Ascending aorta (tissue), 2 donors: ENCODE measurements at places on chromosomes 4 and X. TPM values are rescaled to one million over a fixed set of nuclear protein-coding genes. Genes with fewer than 3 reads are reported as not detected.
A peak's percentile ranks its signal among the peaks of the same experiment; 100 is the strongest.

DNA sequence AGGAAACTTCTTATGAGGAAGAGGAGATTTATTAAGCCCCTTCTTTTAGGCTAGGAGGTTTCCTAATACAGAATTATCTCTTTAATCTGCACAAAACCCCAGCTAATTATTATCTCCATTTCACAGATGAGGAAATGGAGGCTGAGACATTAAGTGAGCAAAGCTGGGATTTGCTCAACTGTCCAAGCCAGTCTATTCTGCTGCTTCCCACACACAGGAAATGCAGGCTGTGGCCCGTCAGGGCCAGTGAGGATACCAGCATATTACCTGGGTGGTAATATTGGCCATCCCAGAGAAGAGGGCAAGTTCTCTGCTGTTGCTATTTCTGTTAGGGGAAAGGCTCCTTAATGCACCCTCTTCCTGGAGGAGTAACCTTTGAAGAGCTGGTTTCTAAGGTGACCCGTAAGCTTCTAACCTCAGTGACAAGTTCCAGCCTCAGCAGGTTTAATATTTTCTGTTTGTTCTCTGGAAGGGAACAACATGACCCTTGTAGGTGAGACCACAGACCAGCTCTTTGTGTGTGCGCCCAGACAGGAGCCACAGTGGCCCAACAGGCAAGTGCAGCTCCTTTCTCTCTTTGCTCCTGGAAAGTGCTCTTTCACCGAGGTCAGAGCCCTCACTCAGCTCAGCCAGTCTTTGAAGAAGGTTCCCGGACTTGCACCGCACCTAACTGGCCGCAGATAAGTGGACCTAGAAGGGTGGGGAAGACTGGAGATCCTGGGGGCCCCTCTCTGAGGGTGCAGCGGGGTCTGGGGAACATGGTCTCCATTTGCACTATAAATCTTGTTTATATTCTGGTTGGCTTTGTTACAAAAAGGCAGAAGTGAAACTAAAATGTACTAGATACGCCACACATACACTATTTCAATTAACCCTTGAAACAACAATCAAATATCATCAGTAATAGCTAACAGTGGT lies 35.5 kb downstream of the TBC1D9 start:
- no peak for DNase-seq

The NUP62CL gene
- not detected for total RNA-seq

- DNase-seq: peak; percentile 69
These were observed 36.5 kb downstream of the SUPT20HL1 start for GRCh38 chrX:24396931-24397279.

GRCh38 chr4:75034523-75034922 lies 101.6 kb downstream of the PARM1 start:
- DNase-seq: no peak

DNA sequence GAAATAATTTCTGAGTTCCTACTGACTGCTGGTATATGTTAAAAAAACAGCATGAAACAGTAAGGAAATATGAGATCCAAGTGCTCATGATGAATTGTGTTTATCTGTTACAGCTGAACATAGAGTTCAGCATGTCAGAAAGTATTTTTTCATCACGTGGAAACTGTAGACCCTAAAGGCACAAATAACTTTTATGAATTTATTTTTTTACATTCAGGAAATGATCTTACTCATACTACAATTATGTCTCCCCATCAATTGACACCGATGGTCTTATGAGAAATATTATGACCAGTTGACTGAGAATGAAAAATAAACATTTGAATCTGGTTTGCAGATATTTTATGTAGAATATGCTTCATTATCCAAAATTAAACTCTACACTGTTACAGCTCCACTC lies 283.1 kb upstream of the SPANXN4 start:
- no peak for DNase-seq

The TLR8 gene
- 0.53 TPM for total RNA-seq

DNA sequence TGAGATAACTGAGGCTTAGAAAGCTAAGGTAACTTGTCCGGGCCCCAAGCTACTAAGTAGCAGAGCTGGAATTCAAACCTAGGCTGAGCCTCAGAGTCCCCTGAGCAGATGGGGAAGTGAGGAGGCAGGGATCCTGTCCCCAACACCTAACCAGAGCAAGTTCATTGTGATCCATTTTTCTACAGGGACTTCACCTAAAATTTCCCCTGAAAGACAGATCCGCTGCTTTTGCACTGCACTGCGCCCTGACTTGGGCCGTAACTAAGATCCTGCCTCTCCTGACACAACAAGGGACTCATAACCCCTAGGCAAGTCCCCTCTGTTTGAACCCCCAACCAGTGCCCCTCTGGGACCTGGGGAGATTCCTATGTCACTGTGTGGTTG lies 25.6 kb upstream of the MTM1 start:
- DNase-seq: no peak

The PRRG3 gene
- total RNA-seq: not detected

The TCEAL6 gene
- not detected for total RNA-seq

- no peak for DNase-seq
These were observed 200.0 kb downstream of the PALLD start for GRCh38 chr4:168696826-168697225.

DNA sequence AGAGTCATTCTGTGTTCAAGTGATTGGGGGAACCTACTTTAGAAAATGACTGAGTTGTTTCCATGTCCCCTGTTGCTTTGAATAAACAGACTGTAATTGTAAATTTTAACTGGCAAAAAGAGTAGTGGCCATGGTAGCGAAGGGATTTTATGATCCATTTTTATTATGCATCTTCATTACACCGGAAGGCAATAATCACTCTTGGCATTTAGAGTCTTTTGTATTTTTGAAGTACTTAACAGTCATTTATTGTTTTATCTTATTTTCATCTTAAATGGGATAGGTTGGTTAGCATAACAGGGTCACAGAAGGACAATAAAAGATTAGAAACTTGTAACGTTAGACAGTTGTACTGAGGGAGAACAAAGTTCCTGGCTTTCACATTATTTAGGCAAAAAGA lies 11.0 kb upstream of the OTC start:
- no peak for DNase-seq

The DMRTC1 gene
- total RNA-seq: not detected

GRCh38 chr4:32789026-32789608 lies 2068.9 kb downstream of the PCDH7 start:
- DNase-seq: no peak

The SLC49A3 gene
- total RNA-seq: 17.7 TPM

- no peak for DNase-seq
These were observed 84.7 kb downstream of the CRMP1 start for GRCh38 chr4:5808081-5808741.

GRCh38 chrX:153667956-153668396 lies 5.6 kb downstream of the PNCK start:
- no peak for DNase-seq

The SHROOM4 gene
- 25.3 TPM for total RNA-seq

GRCh38 chr4:54498661-54499111 lies 159.1 kb upstream of the KIT start:
- no peak for DNase-seq

DNA sequence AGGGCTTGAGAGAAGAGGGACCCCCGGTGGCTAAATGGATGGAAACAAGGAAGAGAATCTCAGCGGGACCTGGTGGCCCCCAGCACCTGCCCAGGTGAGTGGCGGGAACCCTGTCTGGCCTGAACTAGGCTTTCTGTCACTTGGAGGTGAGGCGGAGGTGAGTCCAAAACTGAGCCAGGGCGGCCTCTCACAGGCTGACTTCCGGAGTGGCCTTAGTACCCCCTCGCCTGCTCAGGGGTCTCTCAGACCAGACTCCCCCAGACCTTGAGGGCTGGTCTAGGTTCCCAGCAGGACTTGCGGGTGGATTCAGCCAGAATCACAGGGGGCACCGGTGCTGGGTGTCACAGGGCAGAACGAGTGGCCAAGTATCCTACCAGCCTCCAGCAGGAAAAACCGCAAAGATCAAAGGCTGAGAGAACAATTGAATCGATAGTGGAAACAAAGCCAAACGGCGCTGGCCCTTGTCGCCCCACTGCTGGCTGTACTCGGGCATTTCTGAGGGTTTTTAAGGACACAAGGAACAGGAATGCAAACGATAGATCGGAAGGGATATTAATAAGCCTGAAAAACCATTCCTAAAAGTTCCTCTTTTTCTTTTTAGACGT lies 67.8 kb downstream of the WFS1 start:
- DNase-seq: no peak

The BEX1 gene
- total RNA-seq: not detected

The SLC2A9 gene
- total RNA-seq: 6.2 TPM

DNA sequence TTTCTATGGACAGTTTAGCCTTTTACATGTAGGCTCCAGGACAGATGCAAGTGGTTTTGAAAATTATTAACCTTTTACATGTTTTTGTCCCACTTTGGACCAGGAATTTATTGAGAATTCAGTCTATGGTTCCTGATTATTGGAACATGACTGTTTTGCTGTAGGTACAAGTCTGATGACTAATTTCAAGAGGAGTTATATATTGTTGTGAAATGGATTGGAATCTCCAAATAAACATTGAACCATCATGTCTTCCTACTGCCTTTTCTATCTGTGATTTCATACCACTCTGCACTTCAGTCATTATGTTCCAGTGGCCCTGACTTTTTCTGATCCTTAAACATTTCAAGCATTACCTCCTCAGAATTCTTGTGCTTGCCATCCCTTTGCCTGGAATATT lies 35.9 kb downstream of the TBC1D19 start:
- DNase-seq: no peak

DNA sequence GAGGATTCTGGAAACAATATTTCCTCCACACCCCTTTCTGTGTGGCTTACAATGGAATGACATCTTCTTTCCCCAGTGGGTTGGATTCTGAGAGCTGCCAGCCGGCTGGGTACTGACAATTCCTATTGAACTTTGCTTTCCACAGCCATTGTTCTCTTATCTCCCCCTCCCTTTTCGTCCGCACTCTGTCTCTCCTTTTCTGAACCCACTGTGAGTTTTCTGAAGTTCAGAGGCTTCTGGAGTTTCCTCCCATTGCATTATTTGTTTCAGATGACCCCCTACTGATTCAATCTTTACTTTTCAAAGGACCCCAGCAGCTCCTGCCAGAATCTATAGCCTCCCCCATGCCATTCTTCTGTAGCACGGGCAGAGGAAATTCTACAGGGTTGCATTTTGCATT lies 10.4 kb downstream of the SMPX start:
- DNase-seq: no peak

DNA sequence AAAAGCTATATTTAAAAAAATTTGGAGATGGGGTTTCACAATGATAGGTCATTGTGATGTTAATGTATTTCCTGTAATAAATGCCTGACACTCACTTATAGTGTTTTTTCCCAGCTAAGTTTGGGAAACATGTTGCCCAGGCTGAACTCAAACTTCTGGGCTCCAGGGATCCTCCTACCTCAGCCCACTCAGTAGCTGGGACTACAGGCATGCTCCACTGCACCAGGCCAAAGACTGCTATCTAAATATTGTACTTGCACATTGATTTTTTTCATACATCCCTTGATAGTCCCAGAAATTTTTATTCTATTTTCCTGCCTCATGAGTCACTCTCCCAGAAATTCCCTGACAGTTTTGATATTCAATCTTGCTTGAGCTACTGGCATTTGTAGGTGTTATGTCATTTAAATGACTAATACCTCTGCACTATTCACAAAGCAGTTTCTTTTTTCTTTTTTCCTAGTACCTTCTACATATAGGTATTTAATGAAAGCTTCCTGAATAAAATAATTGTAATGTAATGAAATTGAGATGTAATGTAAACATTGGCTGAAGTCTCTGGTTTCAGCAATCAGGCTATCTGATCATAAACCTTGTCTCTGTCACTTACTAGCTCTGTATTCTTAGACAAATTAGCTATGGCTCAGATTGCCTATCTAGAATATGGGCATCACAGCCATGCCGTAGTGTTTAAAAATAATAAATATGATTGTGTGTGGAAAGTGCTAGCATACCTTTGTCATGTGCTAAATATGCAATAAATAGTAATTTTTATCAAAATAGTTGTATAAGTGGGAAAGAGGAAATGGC lies 1973.0 kb upstream of the AGA start:
- no peak for DNase-seq

- no peak for DNase-seq
These were observed 46.8 kb downstream of the GSTCD start for GRCh38 chr4:105755375-105755774.

GRCh38 chr4:141464366-141464765 lies 172.0 kb upstream of the IL15 start:
- no peak for DNase-seq

DNA sequence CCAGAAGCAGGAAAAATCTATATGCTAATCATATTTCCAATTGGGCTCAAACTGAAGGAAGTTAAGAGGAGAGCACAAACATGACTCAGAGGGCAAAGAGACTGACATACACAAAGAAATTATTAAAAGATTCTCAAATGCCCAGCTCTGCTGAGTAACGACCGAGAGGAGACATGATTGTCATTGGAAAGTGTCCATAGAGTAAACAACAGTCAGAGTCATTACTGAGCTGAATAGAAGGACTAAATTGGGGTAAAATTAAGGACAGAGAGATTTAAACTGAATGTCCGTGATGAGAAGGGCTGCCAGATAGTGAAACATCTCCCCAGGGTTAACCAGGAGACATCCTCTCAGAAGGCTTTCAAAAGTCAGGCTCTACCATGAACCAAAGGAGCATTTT lies 111.2 kb upstream of the GALNT7 start:
- no peak for DNase-seq

The ASB9 gene
- total RNA-seq: 3.6 TPM

The GBA3 gene
- not detected for total RNA-seq

The MAGEA12 gene
- total RNA-seq: not detected

GRCh38 chr4:124937993-124938392 lies 225.5 kb upstream of the ANKRD50 start:
- DNase-seq: no peak

The GLRB gene
- total RNA-seq: 8.4 TPM

DNA sequence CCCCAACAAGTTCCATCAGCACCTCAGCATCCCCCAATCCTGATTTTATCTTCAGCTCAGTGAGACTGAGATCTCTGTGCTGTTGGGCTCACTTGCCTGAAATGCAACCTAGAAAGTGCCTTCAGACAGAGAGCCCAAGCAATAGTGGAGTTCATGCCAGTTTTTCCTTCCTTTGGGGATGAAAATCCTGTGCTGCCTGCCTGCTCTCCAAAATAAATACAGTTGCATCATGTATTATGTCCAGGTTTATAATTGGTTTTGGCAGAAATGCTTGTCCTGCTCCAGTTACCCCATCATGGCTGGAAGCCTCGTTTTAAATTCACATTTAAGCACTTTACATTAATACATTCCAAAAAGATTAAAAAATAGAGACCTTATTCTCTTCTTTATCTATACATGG lies 1865.5 kb upstream of the TENM3 start:
- DNase-seq: no peak

The WNK3 gene
- 3.3 TPM for total RNA-seq

The ADH7 gene
- total RNA-seq: not detected
